Stimulated activated CD8-positive, alpha-beta memory T cell treated with anti-CD3 and anti-CD28 coated beads, Interleukin-4, amount 100 ng/mL, for 1 hour (primary cell): ENCODE measurements at places on chromosomes 2 and 18.

DNA sequence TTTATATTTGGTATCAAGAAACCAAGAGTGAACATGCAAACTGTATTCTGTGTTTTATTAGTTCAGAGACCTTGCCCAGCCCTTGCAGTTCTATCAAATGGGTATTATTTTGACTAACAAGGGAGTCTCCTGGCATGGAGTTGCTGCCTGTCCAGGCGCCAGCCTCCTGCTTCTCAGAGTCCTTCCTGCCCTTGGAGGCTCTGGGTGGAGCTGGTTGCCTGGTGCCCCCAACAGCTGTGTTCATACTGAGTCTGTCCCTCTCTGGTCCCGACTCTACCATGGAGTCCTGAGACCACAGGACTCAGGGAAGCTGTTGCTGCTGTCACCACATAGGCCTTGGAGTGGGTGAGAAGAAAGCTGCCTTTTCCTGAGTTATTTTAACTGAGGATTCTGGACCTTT lies 26.3 kb upstream of the GREB1 start:
- no peak for DNase-seq

- no peak for DNase-seq
Measured at GRCh38 chr18:48319801-48320638, 89.2 kb downstream of the ZBTB7C start.

GRCh38 chr2:134823431-134823830 lies 15.0 kb upstream of the ACMSD start:
- DNase-seq, result no peak

- no peak for DNase-seq
Measured at GRCh38 chr2:54524226-54524991, 68.3 kb downstream of the SPTBN1 start.

GRCh38 chr2:180254872-180255271 lies 247.8 kb upstream of the CWC22 start:
- DNase-seq, result no peak

DNA sequence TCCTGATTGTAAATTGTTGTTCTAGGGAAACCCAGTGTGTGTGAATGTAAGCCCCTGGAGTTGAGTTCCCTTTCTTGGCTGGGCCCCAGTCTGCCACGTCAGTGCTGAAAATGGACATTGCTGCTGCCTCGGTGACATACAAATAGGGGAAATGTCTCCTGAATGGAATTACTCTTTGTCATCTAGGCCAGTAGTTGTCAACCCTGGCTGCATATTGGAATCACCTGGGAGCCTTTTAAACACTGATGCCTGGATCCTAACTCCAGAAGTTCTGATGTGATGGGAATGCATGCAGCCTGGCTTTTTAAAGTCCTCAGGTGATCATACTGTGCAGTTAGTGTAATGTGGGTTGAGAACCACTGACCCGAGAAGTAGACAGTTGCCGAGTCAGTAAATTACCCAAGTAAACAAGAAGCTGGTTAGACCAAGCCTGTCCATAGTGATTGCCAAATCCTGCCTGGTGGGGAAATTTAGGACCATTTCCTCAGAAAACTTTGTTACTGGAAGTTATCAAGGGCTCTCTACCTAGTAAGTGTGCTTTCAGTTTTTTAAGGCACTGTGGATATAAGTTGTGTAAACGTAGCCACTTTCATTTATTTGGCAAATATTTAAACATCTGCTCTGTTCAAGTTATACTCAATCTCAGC lies 27.6 kb upstream of the IL1R1 start:
- DNase-seq, result no peak

DNA sequence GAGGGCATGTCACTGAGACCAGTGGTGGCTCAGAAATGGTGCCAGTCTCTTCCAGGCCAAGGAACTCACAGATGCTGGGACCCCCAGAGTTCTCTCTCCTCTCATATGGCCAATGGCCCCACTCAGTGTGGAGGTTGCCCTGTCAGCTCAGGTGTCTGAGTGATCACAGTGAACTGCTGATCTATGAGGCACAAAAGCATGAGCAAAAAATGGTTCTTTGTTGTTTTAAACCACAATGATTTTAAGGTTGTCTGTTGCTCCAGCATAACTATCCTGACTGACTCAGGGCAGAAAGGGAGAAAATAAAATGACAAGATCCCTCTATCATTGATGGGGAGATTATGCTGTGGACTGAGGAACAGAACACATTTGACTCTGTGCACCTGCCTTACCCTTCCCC lies 57.8 kb downstream of the FBLN7 start:
- no peak for DNase-seq

DNA sequence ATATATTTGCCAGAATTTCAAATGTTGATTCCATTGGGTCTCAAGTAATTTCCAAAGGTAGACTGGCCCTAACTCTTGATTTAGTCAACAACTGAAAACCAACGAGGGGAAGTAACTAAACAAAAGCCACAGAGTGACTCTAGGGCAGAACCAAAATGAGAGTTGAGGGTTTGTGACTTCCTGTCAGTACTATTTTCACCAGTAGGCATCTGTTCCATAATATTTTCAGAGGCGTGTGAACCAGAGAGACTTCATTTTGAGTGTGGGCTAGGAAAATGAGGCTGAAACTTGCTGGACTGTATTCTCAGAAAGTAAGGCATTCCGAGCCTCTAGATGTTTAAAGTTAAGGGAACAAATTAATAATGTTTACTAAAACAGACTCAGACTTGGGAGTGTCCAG lies 70.6 kb downstream of the GDF7 start:
- no peak for DNase-seq

DNA sequence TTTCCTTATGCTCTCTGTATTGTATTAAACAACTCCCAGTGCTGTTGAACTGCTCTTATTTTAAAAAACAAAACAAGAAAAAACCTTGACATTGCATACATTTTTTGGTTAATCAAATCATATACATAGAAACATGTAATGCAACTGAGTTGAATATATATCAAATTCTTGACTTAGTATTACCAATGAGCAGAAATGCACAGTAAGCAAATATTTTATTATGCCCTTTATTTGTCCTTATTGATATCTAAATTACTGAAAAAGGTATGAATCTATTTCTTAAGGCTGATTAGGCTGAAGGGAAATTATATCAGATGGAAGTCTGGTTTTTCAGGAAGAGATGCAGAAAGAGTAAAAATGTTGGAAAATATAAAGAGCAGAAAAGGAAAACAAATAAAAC lies 6.9 kb upstream of the KDM3A start:
- DNase-seq, result no peak

DNA sequence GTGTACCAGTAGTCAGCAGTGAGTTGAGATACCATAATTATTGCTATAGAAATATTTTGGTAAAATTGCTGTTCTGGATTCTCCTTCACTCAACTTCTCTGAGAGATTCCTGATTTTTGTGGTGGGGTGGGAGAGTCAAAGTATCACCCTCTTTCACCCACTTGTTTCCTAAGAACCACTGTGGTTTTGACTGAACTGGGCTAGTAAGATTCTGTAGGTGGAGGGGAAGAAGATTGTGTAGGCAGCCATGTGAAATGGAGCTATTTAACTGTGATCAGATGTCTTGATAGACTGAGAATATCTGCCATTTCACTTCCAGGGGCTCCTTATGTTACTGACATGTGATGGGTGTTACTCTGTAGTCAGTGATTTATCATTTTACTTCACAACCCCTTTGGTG lies 45.3 kb downstream of the BIRC6 start:
- no peak for DNase-seq

DNA sequence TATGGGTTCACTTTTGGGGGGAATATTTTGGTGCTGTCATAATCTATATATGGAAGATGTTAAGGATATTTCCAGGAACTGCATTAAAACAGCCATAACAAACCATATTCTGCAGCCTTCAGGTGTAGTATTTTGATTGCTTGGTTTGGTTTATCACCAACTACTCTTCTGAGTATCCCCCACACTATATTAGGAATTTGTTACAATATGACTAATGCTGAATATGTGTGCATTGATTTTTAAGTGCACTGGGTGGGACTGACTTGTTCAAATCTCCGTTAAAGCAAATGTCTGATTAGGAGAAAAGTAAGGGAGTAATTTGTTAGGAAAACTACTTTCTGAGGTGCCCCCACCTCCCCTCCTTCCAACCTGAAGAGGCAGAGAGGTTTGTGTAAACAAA lies 47.7 kb downstream of the SPTBN1 start:
- DNase-seq, result no peak

- no peak for DNase-seq
Measured at GRCh38 chr2:73156539-73157124, 43.9 kb upstream of the RAB11FIP5 start.

- no peak for DNase-seq
Measured at GRCh38 chr2:106201661-106202060, 7.6 kb upstream of the UXS1 start.

DNA sequence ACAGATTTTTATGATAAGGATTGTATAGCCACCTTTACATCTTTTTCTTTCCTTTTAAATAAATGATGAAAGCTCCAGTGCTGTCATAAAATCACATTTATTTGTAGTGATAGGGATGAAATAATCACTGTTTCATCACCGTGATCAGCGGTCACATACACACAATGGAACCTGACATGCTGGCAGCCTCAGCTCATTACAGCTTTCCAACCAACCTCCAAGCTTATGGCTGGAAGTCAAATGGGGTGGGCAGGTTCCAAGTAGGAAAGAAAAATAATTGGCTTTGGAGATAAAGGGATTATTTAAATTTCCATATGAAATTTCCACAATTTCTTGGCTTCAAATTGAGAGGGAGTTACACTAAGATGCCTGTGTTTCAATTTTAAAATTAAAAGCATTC lies 251.3 kb downstream of the PLCL1 start:
- DNase-seq, result no peak

- DNase-seq, result no peak
Measured at GRCh38 chr18:78725426-78725825, 254.2 kb upstream of the SALL3 start.

DNA sequence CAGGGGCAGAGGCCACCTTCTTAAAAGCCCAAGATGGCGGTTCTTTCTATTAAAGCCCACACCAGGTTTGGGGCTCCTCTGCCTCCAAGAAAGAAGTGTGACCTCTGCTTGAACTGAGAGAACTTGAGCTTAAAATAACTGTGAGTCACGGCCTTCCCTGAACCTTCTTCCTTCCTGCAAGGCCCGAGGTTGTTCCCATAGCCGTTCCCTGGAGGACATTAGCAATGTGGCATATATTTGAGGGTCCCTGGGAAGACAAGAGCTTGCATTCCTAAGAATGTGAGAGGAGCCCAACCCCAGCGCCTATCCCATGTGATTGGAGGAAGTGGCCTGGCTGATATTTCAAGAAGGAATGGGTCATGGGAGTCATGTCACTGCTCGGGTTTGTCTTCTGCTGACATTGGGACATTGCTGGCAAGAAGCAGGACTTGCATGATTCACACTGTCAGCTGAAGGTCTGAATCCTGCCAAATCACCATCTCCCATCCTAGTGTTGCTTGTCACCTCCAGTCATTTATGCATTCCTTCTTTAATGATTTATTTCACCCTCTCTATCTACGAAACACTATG lies 168.1 kb downstream of the TRIB2 start:
- no peak for DNase-seq

- no peak for DNase-seq
Measured at GRCh38 chr2:60907329-60907728, 26.0 kb downstream of the REL start.

DNA sequence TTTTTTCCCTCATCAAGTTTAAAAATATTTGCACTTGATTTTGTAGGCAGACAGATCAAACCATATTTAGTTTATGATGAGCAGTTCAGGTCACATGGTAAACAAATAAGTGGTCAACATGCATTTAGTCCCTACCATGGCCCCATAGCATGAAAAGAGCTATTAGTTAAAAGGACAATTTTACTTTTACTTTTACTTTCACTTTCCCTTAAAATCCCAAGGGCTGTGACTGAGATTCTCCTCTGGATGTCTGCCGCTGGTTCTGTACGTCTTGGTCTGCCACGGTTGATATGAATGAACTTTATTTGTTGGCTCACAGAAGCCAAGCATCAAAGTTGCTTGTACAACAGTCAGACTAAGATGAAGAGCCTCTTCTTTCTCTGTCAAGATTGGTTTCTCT lies 626.2 kb upstream of the CDH7 start:
- DNase-seq, result no peak

GRCh38 chr2:220937245-220937644 lies 634.9 kb downstream of the EPHA4 start:
- no peak for DNase-seq

DNA sequence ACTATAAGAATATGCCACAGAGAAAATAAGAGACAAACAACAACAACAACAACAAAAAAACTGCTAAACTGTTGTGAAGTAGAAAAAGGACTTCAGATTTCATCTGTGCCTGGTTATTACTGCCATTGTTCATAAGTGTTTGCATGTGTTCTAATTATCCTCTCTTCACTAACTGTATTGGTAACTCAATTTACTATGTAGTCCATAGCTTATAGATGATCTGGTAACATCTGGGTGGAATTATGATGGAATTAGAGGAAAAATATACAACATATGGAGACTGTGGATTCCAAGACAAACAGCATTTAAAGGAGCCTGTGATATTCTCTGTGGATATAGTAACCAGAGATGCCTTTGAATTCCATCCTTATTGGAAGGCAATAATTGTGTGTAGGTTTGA lies 1891.5 kb upstream of the PIK3C3 start:
- DNase-seq, result no peak

- no peak for DNase-seq
Measured at GRCh38 chr2:48452108-48452507, 77.8 kb upstream of the STON1 start.

GRCh38 chr2:3280197-3280596 lies 97.4 kb downstream of the EIPR1 start:
- DNase-seq, result no peak

GRCh38 chr18:34738175-34738894 lies 28.2 kb downstream of the DTNA start:
- no peak for DNase-seq

GRCh38 chr2:150147889-150148683 lies 339.4 kb downstream of the RND3 start:
- DNase-seq, result no peak

GRCh38 chr2:97848306-97848705 lies 134.9 kb downstream of the ZAP70 start:
- DNase-seq, result no peak

DNA sequence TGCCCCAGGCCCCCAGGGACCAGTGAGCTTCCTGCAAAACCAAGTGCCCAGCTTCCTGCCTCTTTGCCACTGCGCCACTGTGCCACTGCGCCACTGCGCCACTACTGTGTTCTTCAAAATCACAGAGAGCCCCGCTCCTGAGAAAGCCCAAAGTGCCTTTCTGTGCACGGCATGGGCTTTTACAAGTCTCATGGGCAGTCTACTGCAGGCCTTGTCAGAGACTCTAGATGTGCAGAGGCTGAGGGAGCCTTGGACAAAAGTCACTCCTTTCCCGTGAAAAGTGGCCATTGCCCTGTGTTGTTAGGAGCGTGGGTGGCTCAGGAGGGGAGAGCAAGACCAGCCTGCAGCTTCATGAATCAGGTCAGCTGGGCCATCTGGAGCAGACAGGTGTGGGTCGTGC lies 180.5 kb downstream of the SMAD7 start:
- DNase-seq, result no peak
